ENCODE measurements at places on chromosomes 11 and 22.

GRCh38 chr11:68311160-68312116, 953 bp upstream of the LRP5 start:
- no peak for DNase-seq

GRCh38 chr11:100861212-100861611, 174.1 kb downstream of the ARHGAP42 start:
- no peak for DNase-seq

- no peak for DNase-seq
Observed at GRCh38 chr11:66287889-66288670, 863 bp downstream of the YIF1A start.

DNA sequence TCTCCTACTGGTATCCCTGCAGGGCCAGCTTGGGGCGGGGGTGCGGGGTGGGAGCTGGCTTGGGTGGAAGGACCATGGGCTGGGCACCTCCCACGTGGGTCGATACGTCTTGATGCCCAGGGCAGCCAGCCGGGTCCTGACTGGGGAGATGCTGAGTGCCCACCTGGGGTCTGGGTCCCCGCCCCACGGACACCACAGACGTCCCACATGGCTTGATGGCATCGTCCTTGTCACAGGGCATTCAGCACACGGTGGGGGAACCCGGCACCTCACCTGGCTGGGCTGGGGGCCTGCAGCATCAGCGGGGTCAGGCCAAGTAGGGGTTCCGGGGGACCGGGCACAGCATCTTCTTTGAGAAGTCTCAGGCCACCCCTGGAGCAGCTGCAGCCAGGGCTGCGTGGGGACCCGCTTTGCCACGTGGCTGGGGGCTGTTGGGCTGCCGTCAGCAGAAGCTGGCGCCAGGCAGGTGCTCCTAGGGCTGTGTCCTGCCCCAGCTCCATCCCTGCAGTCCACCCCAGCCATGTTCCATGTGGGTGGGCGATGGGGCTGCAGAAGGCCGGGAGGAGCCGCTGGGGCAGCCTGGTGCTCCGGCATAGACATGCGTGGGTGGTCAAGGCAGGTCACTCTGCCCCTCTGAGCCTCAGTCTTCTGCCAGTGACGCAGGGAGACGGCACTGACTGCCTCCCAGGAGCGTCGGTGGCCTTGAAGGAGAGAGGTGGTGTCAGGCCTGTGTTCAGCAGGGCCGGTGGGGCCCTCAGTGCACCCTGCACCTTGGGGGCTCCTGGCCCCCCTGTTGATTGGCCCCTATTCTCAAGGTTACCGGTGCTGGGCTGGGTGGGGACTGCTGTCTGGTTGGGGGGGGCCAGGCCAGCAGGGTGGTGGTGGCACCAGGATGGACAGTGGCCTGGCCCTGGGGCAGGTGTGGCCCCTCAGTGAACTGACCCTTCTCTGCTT, 8.4 kb downstream of the SELENOO start:
- no peak for DNase-seq

GRCh38 chr11:43686207-43686606, 5.7 kb downstream of the HSD17B12 start:
- DNase-seq: no peak

DNA sequence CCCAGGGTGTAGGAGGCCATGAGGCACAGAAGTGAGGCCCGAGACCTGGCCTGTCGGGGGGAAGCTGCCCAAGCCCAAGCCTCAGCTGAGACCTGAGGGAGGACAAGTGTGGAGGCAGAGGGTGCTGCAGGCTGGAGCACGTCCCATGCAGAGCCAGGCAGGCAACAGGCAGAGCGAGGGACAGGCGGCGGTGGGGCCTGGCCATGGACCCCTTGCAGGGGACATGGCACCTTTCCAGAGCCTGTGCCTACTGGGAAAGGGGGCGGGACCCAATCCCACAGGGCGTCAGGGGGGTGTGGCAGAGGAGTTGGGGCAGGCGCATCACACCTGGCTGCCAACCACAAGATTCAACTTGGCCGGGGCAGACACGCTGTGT, 4.3 kb downstream of the TNNI2 start:
- DNase-seq: no peak

GRCh38 chr11:20070459-20070858, 89.8 kb downstream of the DBX1 start:
- no peak for DNase-seq

DNA sequence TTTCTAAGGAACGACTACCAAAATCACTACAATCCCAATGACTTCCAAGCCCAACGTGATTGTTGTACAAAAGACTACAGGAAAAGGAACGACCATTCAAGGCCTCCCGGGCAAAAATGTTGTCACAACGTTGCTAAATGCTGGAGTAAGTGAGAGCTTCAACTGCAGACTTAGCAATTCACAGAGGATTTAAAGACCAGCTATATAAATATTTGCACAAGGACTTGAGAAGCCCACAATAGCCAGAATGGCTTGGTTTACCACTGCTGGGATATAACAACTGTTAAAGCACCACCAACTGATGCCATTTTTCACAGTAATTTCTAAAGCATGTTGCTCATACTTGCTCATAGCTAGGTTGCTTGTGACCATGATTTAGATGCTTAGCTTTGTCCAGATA, 78.3 kb downstream of the EMSY start:
- no peak for DNase-seq

GRCh38 chr22:43006016-43006505, 8.9 kb downstream of the PACSIN2 start:
- no peak for DNase-seq

- DNase-seq: no peak
Observed at GRCh38 chr11:113091481-113091780, 130.2 kb downstream of the NCAM1 start.

GRCh38 chr11:64714666-64715065, 8.3 kb downstream of the NRXN2 start:
- no peak for DNase-seq

DNA sequence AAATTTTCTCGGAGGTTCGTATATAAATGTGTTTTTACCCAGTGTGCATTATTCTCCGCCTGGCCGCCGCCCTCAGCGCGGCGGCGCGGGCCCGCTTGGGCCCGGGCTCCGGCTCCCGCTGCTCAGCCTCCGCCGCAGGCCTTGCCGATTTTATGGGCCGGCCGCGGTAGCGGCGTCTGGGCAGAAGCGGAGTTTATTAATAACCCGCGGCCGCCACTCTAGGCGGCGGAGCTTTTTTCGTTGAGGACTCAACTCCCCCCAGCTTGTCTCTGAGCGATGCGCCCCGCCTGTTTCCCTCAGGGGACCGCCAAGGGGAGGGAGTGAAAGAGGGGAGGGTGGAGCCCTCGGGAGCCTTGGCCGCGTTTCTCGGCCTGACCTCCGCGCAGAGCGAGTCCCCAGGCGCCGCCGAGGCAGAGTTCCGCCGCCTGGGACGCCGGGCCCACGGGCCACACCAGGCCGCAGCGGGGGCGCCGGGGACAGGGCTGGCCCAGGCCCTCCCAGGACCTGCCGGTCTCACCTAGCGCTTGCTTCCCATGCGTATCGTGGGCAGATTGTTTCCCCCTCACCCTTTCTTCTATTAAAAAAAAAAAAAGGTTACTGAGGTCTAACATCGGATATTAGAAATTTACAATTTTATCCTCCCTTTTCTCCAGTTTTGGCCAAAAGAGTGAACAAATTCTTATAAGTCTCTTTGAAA, 399 bp downstream of the ZNF143 start:
- no peak for DNase-seq

Measured in NCI-H524 treated with DMSO at 0.1 percent for 48 hours (cell line).